MG63 (cell line): ENCODE measurements at places on chromosomes 4 and X. TPM values are rescaled to one million over a fixed set of nuclear protein-coding genes. Genes with fewer than 3 reads are reported as not detected.

DNA sequence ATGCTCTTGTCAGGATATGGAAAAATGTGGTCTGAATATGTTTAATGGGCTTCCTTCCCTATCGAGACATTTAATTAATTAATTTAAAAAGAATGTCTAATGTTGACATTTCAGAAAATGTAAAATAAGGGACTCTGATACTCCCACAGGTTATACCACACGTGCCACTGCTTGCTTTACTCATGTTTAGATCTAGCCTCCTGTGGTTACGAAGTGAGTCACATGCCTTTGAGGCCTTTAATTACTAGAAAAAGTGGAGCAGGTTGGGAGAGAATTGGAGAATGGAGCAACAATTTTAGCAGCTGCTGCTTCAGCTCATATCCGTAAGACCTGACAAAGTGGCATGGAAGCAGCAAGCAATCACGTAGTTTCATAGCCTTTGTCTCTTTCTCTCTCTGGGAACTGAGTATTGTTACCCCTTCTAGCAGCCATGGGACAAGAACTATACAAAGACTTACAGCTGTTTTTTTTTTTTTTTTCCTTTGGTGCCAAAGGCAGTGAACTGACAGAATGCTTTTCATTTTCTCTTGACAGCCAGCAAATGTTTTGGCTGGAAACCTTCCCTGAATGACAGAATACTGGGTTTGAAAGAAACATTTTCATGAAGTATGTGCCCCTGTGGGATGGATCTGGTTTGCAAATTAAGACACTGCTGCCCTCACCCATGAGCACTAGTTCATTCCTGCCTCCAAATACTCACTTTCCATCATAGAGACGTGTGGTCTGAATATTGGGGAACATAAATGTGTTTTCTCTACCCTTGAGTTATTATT is 355.1 kb upstream of the PABPC5 start:
- no peak for DNase-seq

DNA sequence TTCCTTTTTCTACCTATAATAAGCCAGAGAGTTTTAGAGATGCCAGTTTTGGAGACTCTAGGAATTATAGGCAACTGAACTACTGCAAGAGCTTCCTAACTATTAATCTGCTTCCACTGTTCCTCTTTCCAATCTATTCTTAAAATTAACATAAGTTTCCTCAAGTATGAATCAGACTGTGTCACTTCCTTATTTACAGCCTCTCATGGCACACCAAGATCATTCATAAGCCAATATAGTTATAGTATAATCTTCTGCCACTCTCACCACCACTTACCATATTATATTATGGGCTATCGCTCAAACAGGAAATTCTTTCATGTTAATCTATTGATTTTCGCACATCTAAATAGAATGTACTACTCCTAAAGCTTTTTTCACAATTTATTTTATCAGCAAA is 383.5 kb downstream of the STPG2 start:
- no peak for DNase-seq

DNA sequence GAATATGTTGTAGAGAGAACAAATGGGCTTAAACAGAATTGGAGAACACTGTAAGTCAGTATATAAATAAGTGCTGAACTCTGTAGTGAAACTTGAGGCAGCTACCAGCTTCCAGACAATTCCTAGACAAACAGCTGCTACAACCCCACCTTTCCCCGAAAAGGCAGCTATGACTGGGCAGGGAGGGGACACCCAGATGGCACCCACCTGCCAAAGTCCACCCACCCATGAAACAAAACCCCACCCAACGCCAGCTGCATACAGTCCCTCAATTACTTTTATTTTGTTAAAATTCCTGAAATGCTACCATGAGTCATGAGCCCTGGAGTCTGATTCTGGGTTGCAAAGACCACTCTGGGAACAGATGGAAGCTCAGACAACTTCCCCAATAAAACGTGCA is 24.4 kb downstream of the RELL1 start:
- DNase-seq: peak; percentile 15

- no peak for DNase-seq
Measured at GRCh38 chr4:3872834-3873313, 106.7 kb downstream of the ADRA2C start.

DNA sequence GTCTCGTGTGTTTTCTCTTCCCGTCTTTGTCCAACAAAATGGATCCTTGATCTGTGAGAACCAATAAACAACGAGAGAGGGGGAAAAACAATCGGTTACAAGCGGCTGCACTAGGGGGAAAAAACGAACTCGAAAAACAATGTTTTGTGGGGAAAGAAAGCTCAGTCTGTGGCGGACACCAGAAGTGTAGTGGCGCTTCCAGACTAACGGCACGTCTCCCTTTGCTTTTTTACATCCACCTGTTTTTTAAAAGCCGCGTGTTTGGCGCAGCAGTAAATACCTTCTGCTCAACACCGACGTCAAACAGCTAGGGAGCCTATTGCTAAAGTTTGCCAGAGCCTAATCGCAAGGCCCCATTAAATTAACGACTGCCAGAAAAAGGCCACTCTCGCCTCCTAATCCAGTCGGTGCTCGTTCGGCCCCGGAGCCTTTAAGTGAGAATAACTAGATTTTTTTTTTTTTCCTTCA is 3.3 kb downstream of the NKX6-1 start:
- DNase-seq: no peak

CLDN2 gene
- not detected in 2 replicates for total RNA-seq

DNA sequence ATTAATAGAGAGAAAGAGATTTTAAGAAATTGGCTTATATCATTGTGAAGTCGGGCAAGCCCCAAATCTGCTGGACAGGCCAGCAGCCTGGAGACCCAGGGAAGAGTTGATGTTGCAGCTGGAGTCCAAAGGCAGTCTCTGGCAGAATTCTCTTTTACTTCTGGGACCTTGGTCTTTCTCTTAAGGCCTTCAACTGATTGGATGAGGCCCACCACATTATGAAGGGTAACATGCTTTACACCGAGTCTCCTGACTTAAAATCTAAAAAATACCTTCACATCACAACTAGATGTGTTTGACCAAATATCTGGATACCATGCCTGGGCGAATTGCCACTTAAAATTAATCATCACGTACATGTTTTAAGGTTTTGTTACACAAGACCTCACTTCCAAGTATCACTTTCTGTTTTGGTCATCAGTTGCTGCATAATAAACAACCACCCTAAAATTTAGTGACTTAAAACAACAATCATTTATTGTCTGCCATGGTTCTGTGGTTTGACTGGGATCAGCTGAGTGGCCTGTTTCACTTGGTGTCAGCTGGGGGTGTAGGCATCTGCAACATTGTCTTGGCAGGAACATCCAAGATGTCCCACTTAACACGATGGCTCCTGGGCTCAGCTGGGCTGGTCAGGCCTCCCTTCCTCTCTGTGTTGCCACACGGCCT is 3.4 kb downstream of the CD38 start:
- no peak for DNase-seq

GRCh38 chr4:105544520-105545286 is 7.7 kb upstream of the ARHGEF38 start:
- no peak for DNase-seq

DNA sequence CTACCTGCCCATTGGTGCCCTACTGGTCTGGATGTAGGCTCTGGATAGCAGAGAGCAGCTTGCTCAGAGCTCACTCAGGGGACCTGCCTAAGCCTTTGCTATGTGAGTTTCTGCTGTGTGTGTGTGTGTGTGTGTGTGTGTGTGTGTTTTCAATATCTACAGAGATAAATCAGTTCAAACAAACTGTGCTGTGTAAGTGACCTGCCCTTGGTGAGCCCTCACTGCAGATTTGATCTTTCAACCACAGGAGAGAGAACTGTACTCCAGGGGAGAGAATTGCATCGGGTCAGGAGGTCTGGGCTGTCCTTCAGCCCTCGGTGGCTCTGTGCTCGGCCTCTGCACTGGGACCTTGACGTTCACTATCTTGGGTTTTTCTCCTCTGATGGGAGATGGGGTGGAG is 35.0 kb upstream of the CDKN2AIP start:
- DNase-seq: no peak

F8A1 gene
- 4.3 TPM in 1 of 2 replicates, not detected in the other for total RNA-seq

KIAA1210 gene
- total RNA-seq: not detected in 2 replicates

HSD17B13 gene
- total RNA-seq: 0.17 TPM in 1 of 2 replicates, not detected in the other

DNA sequence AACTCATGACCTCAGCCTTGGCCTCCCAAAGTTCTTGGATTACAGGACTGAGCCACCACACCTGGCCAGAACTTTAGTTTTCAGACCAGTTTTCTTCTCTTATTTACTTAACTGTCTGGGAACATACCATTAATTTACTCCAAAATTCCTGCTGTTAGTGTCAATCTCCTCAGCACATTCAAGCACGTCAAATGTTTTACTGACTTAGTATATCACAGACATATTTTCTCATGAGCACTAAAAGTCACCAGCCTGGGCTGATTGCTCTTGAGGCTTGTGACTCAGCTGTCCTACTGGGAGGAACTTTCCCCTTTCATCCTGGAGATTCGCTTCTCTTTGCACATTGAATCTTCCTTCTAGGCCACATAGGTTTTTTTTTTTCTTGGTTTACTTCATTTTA is 109.6 kb downstream of the PCDH18 start:
- DNase-seq: no peak

- peak; percentile 86 for DNase-seq
Measured at GRCh38 chr4:168585168-168586091, 88.6 kb downstream of the PALLD start.

DNA sequence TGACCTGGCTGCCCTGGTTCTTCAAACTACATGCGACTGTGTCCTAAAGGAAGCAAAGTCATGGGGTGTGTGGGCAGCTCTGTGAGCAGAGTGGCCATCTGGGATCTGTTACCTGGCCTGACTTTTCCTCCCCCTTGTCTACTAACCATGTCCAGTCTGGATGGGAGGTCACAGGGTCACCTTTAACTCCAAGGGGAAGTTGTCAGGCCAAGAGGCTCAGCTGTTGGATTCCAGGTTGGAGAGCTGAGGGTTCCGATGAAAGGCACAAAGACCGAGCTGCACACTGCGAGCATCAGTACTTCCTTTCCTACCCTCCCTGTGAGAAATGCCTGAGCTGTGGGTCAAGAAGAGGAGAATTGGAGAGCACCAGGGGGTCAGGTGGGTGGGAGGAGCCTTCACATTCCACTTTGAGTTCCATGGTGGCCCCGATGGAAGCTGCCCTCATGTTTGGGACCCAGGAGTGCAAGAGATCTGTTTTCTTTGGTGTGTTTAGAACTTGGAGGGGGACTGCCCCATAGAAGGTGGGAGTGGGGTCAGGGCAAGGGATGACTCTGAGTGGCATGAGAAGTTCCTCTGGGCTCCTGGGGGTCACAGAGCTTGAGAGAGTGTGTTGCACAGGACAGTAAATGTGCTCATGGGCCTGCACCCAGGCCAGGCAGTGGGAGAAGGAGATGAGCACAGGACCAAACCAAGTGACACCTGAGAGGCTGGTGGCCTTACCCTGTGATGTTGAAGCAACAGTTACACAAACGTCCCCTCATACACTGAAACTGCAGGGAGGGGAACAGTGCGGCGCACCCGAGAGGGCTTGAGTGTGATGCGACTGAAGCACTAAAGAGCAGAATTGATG is 36.2 kb downstream of the RGS12 start:
- DNase-seq: no peak

- no peak for DNase-seq
Measured at GRCh38 chr4:168639914-168640313, 143.1 kb downstream of the PALLD start.

SRPK3 gene
- not detected in 2 replicates for total RNA-seq

OTUD4 gene
- total RNA-seq: 5.2 and 21.9 TPM in 2 replicates

ZNF157 gene
- total RNA-seq: 2.2 TPM in 1 of 2 replicates, not detected in the other

SPIN2A gene
- total RNA-seq: not detected in 2 replicates

DNA sequence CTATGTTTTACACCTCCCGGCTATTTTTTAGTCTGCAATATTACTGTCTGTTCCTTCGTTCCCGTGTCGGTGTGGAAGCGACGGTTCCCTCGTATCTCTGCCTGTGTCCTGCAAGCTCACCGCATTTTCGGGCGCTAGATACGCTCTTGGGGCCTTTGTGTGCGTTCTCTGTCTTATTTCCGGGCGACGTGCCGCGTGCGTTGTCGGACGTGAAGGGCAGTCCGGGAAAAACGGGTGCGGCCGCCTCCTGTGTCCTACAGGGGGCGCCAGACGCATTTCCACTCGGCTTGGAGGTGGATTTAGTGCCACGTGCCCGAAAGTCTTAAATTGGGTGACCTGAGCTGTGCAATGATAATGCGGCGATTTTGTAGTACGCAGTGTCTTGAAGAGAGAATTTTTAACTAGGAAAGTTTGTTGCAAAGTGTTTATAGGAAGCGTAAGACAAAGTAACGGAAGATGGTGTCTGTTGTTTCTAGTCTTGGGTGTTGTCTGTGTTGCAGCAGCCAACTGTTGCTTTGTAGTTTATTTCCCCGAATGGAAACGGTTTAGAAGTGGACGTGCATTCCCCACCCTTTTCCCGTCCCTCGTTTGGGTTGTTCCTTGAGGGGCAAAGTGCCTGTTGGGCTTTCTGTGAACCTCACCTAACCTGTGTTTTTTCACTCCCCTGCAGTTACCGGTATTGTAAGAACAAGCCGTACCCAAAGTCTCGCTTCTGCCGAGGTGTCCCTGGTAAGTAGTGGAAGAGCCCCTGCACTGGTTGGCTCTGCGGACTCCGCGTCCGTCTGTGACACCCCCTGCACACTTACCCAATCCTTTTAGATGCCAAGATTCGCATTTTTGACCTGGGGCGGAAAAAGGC is 720 bp downstream of the RPL10 start:
- DNase-seq: peak; percentile 79

COX7B2 gene
- not detected in 2 replicates for total RNA-seq

DNA sequence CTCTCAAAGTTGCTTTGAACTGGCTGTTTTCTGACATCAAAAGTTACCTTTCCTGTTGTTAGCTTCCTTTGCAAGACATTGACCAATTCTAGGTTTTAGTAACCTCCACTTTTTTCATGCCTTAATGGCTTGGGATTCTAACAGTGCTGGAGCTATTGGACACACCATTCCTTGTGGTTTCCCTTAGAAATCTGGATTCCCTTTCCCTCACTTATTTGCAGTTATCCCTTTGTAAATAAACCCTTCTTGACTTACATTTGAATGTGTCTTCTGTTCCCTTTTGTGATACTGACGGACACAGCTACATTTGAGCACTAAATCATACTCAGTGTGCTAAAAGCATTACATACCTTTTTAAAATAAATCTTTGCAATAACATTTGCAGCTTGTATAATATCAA is 1927.6 kb upstream of the IGFBP7 start:
- DNase-seq: no peak

DNA sequence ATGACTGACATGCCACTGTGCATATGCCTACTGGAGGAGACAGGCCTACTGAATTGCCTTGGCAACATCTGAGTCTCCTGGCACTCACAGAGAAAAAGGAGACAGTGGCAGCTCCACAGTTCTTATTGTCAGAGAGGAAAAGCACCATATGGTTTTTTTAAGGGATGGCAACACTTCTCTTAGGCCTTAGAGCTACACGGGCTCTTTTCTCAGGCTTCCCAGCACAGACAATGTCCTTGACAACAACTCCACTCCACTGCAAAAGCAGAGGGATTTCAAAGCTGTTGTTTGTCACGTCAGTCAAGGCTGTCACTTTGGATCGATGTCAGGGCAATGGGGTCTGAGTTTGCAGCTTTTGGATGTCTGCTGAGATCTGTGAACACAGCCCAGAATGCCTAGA is 4.7 kb upstream of the CLCN4 start:
- no peak for DNase-seq

DNA sequence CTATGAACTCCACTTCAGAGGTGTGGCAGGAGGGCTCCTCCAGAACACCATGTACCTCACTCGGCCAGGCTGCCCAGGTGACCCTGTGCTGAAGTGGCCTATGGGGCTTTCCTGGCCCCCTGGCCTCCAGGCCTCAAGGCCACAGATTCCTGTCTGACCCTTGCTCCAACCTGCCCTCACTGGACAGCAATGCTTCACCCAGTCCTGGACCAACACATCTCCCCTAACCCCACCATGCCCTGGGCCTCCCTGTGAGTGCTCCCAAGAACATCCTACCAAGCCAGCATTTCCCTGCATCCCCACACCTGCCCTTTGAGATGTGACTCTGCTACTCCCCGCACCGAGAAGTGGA is 10.5 kb downstream of the ZFYVE28 start:
- no peak for DNase-seq
